ENCODE measurements at places on chromosomes 1 and 21.

DNA sequence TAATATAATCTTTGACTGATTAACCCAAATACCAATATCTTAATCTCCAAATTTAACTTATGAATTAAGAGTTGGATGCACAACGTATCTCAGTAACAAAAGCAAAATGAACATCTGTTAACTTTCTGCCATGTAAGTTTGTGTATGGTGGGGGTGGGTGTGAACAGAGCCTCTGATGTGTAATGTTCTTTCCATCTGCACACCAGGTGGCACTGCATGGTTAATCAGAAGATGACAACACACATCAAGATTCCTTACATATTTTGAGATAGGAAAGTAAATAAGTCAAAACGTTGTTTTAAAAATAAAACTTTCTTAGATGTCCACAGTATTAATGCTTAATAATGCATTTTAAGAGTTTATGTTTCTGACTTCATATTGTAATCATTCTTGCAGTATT lies 251.9 kb downstream of the DPYD start:
- DNase-seq, result peak; percentile 53

- peak; percentile 24 for DNase-seq
These were observed 1.5 kb downstream of the HIPK1 start for GRCh38 chr1:113930499-113931161.

DNA sequence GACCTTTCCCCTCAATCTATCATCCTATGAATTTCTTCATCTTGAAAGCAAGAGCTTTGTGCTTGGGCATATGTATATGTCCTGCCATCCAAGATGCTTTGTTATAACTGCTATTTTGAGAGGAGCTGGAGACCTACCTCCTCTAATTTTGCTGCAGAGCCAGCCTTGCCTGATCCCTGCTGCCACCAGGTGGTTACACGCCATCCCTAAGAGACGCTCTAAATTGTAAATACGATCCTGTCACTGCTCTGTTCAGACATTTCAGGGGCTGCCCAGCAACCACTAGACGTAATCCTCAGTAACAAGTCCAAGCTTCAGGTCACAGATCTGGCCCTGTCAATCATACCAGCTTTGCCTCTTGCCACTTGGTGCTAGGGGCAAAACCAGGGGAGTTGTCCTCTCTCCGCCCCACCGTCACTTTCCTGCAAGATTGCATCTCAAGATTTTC lies 32.9 kb downstream of the GPA33 start:
- DNase-seq, result peak; percentile 86

- DNase-seq, result no peak
These were observed 33.0 kb upstream of the SH2D1B start for GRCh38 chr1:162444903-162445302.

DNA sequence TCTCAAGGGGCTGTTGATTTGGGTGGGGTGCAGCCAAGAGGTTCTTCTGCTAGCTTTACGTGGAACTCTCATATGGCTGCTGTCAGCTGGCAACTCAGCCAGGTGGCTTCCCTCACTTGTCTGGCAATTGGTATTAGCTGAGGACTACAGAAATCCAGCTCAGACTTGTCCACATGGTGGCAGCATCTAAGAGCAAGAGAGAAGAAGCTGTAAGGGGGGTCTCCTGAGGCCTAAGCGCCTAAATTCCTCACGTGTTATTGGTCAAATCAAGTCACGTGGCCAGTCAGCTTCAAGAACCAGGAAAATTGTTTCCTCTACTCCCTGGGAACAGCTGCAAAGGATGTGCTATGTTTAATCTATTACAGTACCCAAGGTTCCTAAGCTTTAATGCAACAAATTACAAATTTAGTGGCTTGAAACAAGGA lies 4.2 kb upstream of the DYRK3 start:
- peak; percentile 97 for DNase-seq

GRCh38 chr1:181676269-181676668 lies 193.0 kb downstream of the CACNA1E start:
- peak; percentile 10 for DNase-seq

DNA sequence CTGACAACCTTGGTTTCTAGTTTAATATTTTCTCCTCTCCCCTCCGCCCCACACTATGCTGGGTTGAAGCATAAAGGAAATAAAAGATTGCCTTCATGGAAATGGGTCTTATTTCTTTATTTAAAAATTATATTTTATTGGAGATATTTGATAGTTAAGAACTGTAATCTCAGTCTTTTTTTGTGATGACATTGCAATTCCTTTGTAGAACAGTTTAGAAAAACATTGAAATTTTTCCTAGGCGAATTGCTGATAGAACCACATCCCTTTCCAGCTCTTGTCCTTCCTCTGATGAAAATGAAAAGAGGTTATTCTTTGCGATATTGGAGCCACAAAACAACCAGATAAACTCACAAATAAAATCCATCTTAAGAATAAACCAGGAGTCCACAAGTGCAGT lies 125.6 kb upstream of the NRIP1 start:
- DNase-seq, result no peak

DNA sequence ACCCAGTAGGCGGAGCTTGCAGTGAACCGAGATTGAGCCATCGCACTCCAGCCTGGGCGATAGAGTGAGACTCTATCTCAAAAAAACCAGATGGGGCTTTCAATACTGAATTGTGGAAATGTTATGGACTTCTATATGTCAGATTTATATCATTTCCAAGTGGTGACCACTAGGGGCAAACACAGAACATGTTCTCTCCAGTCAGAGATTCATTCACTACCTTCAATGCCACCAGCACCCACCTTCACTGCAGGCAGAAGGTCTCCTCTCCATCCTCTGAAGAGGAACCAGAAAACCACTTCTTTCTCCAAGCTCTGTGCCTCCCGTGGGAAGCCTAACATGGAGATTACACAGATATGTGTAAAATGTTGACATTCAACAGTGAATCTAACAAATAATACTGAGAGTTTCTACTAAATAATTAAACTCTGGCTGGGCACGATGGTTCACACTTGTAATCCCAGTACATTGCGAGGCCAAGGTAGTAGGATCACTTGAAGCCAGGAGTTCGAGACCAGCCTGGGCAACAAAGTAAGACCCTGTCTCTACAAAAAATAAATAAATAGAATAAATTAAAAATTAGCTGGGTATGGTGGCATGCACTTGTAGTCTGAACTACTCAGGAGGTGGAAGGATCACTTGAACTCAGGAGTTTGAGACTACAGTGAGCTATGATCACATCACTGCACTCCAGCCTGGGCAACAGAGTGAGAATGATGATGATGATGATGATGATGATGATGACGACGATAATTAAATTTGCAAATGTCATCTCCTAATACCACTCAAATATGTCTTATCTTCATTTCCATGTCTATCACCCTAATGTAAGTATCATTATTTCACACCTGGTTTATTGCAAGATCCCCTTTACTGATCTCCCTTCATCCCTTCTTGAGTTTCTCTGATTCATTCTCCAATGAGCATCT lies 151.1 kb downstream of the ZNF281 start:
- DNase-seq, result peak; percentile 9

DNA sequence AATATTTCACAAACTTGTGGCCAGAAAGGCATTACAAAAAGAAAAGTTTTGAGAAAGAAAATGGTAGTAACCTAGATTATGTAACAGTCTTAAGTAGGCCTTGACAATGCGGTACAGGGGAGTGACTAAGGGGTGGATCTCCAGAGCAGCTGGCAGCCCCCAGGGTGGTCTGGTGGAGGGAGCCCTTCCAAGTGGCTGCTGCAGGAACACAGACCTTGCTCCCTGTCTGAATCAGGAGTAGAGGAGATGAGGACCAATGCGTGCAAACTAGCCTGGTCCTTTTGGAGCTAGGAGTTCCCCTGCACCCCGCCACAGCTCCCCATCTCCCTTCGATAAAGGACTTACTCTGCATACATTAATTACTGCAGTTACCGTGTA lies 189.0 kb downstream of the NFIA start:
- DNase-seq, result no peak

- no peak for DNase-seq
These were observed 20.1 kb downstream of the TUT4 start for GRCh38 chr1:52532731-52533327.

DNA sequence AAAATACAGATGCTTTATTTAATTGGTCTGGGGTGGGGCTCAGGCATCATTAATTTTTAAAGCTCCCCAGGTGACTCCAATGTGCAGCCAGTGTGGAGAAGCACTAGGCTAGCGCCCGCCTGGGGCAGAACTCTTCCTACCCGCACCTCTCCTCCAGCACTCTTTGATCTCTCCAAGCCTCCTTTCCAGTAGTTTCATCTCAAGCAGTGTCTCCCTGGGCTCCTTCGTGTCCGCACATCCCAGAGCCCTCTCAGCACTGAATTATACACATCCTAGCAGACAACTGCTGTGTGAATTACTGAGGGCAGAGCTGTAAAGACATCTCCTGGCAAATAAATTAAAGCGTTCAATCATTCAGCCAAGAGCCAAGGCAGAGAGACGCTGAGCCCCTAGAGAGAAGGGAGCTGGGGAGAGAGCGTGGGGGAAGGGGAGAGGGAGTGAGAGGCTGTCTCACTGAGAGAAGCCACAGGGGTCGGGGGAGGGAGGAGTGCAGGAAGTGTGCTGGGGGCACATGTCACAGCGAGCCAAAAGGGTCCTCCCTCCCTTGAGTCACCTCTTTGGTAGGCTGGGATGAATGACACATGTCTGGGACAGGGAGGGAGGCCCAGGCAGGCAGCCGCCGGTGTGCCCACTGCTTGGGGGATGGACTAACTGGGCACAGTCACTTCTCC lies 21.0 kb upstream of the PARP1 start:
- DNase-seq, result peak; percentile 77

GRCh38 chr21:21788591-21788990 lies 790.4 kb downstream of the NCAM2 start:
- DNase-seq, result no peak

DNA sequence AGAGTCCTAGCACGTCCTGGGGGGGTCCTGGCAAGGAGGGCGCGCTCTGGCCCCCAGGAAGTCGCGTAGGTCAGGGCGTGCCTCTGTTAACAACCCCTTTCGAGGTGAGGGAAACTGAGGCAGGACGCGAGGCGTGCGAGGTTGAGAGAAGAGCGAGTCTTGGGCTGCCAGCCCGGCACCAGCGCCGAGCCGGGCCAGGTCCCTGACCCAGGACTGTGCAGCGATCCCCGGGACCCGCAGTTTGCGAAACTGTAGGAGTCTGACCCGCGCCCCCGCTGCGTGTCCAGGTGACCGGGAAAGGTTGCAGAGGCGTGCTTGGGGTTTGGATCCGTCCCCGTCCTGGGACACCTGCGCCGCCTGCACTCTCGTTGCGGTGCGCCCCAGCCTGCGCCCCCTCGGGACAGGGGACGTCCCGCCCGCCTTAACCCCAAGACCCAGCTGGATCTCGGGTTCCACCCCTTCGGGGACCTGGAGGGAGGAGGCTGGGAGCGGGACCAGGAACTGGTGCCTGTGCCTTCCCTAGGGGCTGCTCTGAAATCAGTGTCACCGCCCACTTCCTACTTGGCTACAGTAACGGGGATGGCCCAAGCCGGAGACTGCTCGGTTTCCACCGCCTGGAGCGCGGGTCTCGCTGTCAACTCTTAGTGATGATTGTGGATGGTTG lies 493 bp downstream of the DISC1 start:
- no peak for DNase-seq

DNA sequence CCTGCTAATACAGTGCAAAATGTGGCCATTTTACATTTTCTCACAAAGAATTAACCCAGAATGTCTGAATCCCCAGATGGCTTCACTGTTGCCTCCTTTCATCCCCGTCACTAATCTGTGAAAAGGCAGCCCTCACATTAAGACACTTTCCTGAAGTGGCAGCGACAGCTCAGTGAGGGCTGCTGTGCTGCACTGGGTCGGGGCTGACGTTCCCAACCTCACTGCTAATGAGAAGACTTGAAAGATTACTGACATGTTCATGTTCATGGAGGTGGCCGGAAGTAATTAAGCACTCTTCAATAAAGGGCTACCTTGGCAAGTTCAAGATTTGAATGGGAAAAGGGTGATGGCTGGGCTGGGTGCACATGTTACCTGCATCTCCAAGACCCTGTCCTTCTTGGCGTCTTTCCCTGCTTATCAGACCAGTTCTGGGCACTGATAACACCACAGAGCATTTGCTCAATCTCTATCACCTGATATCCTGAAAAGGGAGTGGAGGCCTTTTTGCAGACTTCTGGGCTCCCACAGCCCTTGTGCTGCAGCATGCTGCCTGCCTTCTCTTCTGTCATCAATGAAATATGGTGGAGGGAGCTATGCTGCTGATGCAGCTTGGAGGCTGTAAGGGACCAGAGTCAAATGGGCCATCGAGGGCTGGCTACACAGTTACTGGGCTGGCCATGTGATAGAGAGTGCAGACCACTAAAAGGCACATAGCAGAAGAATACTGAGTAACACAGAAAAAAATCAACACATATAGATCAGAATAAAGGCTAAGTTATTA lies 383.5 kb downstream of the PCP4 start:
- no peak for DNase-seq

DNA sequence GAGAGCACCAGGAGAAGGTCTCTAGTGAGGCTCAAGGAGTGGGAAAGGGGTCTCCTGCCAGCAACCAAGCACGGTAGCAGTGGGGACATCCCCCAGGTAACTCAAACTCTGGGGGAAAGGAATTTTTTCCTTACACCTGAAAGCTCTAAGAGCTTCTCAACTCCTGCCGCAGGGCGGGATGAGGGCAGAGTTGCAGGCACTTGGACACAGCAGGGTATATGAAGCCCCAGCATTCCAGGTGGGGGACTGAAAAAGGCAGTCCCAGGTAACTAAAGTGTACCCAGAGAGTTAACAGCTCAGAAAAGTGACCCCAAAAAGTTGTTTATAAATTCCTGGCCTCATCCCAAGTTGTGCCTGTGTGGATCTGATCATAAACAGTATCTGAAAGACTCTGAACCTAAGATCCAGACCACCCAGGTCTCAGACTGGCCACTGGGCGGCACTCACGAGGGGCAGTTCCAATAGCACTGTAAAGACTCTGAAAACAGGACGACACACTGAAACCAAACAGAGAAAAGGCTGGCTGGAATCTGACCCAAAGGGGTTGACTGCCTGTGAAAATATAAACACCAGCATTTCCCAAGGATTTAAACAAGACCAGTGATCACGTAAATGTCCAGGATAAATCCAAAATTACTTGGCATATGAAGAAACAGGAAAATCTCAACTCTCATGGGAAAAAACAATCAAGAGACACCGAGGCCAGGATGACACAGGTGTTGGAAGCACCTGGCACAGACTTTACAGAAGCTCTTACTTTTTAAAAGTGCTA lies 47.5 kb downstream of the HSF2BP start:
- peak; percentile 49 for DNase-seq

DNA sequence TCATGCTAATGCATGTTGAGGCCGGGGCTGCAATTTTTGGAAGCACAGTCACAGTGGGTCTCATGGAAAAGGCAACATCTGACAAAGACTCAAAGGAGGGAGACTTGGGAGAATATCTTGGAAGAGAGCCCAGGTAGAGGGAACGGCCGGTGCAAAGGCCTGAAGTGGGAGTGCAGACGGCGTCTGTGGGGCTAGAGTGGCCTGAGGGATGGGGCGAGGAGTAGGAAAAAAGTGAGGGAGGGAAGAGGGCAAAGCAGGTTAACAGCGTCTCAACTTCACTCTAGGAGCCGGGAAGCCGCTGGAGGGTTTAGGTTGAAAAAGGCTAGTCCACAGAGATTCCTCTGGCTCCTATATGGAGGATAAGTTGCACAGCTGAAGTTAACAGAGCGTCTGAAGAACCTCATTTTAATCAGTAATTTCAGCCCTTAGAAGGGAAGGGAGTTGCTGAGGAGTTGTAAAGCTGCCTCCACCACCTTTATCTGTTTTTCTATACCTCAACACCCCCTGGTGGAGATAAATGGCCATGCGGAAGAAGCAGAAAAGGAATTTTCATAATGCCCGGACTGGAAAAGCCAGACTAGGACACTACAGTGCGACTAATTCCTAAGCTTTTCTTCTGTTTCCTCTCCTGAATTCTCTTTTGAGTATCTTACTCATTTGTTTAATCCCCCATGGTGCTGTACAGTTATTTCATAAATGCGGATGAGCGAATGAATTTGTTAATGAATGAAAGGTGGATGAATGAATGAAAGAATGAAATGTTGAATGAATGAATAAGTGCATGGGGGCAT lies 78.7 kb upstream of the ZNF281 start:
- DNase-seq, result peak; percentile 57

Measured in NCI-H2171 treated with DMSO at 0.1 percent for 48 hours (cell line).